ENCODE measurements at places on chromosomes 2 and 18. TPM values are rescaled to one million over a fixed set of nuclear protein-coding genes. Genes with fewer than 3 reads are reported as not detected.

- DNase-seq, result no peak
Measured at GRCh38 chr2:67854103-67854743, 208.6 kb downstream of the C1D start.

DNA sequence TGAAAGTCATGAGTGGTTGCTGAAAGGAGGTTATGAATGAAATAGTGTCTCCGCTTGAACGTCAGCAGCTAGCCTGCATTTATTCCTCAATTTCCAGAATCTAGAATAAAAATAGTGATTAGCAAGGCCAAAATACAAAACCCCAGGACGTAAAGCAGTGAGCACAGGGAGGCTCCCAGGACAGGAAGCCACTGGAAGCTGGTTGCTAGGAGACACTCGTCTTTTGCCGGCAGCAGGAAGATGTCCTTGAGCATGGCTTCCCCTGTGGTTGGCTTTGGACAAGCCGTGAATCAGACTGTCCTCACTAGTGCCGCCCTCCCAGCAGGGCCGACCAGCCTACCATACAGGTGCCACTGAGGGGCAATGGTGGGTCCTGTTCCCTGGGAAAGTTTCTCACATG lies 374.4 kb downstream of the MTX2 start:
- peak; percentile 39 for DNase-seq

DNA sequence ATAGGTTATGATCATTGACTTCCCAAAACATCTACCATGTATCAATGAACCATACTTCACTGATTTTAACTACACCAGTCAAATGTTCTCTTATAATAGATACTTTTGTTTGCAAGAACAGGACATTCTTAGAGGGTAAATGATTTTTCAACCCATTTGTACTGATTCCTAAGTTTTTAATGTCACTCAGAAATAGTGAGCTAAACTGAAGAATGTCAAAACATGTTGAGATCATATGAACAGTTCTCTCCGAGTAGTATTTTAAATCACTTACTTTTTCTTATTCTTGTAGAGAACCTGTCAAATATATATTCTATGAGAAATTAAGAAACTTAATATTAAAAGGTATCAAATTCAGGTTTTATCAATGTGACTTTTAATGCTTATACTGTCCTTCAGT lies 1362.9 kb upstream of the SLC39A10 start:
- DNase-seq, result no peak

GRCh38 chr2:112031473-112032223 lies 23.4 kb upstream of the TMEM87B start:
- DNase-seq, result peak; percentile 88

- DNase-seq, result no peak
Measured at GRCh38 chr2:75221862-75222261, 22.5 kb upstream of the TACR1 start.

DNA sequence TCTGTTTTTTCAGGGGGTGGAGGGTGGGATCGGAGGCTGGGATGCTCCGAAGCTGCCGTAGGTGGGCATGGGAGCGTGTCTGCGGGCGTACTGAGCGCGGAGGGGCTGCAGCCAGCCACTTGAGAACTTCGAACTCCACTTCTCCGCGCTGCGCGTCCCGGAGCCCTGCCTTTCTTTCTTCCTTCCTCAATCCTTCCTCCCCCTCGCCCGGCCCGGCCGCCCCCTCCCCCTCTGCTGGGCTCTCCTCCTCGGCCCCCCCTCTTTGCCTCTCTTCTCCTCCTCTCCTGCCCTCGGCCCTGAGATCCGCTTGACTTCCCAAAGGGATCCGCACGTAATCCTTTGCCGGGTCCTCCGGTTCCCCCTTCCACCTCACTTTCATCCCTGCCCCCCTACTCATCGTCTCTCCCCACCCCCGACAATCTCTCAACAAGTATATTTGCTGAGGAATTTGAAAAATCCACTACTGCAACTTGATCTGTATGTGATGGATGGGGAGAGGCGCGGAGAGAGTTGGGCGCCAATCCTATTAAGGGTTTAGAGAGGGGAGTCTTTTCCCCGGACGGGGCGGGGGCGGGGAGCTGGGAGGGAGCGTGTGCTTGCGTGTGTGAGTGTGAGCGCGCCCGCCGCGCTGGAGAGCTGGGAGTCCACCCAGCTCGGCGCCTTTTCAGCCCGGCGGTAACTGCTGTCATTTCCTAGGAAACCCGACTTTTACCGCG lies 1.1 kb downstream of the GLI2 start:
- no peak for DNase-seq

- DNase-seq, result peak; percentile 37
Measured at GRCh38 chr2:25043241-25043867, 1.5 kb downstream of the EFR3B start.

GRCh38 chr18:43405097-43405496 lies 127.8 kb upstream of the SYT4 start:
- no peak for DNase-seq

GRCh38 chr2:170465241-170465640 lies 249.9 kb upstream of the SP5 start:
- DNase-seq, result no peak

DNA sequence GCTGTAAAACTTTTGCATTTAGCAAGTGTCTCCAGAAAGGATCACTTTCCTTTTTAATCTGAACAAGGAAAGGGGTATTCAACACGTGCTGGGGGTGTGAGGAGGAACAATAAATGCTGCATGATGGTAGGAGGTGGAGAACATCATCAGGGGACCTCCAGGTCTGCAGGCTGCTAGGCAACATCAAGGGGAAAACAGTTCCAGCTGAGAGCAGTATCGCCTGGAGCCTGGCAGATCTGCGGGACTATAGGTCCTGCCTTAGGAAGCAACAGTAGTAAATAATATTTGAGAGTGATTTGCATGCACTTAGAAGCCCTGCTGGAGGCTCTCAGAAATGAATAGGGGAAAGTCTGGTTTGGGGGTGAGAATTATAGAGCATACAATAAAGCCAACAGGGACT lies 175.6 kb downstream of the SUCLG1 start:
- no peak for DNase-seq

DNA sequence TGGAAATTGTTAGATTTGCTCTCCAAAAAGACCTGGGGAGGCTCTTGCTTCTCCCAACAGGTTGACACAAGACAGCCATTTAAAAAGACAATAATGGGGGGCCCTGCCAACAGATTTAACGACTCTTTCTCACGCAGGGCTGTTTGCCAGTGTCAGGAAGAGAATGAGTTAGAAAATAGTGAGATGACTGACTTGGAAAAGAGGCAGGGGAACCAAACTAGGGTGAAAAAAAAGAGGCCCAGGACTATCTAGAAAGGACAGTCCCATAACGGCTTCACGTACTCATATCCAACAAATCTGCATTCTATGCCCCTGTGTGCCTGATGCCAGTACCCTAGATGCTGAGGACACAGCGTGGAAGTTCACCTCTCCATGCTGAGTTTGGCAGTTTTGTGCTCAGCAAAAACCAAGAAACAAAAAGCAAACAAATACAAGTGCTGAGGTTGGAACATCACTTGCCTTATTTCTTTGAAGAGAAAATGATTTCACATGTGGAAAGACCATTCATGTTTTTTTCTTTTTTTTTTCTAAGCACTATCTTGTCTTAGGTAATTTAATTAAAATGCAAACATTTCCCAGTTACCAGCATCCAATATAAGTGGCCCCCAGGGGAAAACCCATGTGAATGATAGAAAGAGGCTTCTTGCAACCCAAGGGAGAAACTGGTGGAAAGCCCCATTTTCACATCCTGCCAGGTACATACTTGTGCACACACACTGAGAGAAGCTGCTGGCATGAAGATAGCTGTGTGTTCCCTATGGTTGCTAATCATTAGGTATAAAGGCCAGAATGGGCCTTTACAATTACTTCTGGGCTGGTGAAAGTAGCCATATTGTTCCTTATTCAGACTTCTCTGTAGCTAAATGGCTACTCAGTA lies 10.6 kb upstream of the WIPF1 start:
- DNase-seq, result no peak

DNA sequence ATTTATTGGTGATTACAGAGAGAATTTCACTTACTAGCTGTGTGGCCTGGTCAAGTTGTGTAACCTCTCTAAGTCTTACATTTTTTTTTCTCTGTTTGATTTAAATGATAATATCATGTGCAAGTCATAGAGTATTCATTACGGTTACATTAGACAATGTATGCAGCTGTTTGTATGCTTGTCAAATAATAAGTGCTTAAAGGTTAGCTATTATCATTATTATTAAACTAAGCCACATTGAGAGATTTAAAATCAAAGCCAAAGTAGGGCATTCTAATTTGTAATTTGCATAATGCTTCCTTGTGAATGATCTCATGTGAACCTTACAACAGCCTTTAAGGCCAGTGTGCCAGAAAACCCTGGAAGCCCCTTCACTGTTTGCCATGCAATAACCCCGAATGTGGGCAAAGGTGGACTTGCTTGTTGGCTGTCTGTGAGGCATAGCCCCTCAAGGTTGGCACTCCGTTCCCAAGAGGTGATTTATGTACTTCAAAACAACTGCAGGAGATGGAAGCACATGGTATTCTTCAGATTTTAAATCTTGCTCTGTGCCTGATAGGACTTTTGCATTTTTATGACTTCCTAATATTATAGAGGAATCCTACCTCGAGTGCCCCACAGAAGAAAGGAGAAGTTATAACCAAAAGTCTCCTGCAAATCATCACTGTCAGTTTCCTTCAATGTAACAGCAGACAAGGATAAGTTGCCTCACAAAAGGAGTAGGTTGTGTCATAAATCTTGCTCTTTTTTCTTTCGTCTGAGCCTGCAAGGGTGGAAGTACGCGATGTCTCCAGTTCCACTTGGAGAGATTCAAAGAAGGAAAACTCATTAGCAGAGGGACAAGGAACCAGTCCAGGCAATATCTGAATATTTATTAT lies 272.0 kb downstream of the TGIF1 start:
- DNase-seq, result no peak

DNA sequence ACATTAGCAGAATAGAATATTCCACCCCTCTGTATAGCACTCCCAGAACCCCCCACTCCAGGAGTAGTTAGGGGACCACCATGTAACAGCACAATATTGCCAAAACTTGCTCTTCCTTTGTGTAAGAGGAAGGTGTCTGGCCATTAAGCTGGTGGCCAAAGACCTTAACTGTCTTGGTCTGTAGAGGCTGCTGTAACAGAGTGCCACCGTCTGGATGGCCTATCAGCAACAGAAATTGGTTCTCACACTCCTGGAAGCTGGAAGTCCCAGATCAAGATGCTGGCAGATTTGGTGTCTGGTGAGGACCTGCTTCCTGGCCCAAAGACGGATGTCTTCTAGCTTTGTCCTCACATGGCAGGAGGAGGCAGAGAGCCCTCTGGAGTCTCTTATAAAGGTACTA lies 61.6 kb upstream of the TGFA start:
- no peak for DNase-seq

DNA sequence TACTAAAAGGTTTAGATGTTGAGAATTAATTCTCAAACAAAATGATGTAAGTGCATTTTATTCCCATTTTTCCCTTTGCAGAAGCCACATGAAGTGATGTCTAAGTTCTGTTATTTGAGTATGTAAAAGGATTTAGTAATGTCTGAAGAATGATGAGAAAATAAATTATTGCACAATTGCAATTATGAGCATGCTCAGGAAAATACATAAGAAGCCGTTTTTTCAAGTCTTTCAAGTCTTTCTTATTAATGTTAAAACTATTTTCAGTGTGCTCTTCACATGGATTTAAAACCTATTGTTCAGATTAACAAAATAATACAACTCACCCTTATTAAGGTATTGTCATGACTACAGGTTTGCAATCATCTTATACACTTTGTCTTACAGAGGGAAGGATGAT lies 331.4 kb upstream of the NETO1 start:
- no peak for DNase-seq

DNA sequence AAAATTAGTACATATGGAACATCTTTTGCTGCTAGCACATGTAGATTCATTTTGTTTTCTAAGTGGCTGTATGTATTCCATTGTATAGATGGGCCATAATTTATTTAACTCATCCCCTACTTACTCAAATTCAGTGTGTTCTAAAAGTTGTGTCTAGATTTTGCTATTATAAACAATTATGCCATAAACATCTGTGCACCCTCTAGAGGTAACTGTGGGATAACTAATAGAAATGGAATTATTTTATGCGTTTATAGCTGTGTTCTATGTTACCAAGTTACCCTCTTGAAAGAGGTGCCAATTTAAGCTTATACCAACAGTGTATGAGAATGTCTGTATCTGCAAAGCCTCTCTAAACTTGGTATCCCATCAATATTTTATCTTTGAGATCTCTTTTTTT lies 100.4 kb downstream of the MMADHC start:
- DNase-seq, result peak; percentile 13

DNA sequence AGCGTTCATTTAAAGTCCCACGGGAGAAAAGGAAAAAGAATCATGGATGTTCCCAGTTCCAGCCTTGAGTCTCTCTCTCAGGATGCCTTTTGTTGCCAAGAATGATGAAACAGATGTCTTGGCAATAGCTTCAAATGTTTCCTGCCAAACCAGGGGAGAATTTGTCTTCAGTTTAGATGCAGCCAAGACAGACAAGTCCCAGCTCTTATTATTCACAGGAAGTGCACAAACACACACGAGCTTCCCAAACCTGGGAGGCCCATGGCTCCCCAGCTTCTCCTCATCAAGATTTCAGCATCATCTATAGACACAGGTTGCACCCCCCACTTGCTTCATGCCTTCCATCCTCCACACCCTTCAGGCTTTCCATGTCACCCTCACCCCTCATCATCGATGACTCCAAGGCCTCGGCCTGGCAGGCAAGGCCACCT lies 45.9 kb downstream of the HS1BP3 start:
- peak; percentile 74 for DNase-seq

GRCh38 chr2:234494361-234495250 lies 2.3 kb downstream of the ARL4C start:
- peak; percentile 46 for DNase-seq

- no peak for DNase-seq
Measured at GRCh38 chr18:43650426-43650825, 373.1 kb upstream of the SYT4 start.

GRCh38 chr2:187906021-187906420 lies 351.8 kb upstream of the TFPI start:
- no peak for DNase-seq

DNA sequence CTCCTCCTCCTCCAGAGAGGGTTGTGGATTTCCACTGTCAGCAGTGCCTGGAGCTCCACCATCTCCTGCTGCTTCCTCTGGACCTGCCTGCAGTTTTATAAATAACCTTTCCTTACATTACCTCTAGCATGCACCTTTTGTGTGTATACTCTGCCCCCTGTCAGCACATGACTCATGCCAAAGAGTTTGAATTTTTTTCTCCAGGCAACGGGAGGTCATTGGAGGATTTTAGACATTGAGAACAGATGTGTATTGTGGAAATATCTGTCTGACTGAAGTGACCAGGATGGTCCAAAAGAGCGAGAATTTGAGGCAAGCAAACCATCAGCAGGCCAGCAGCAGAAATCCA lies 31.7 kb downstream of the IL37 start:
- DNase-seq, result no peak

Gene NEURL3
- total RNA-seq, result not detected

Gene ABCB11
- 0.44 TPM for total RNA-seq

Gene SNTG2
- total RNA-seq, result not detected

Gene RAD51AP2
- not detected for total RNA-seq

Gene KIAA2012
- total RNA-seq, result not detected

Gene SLC5A7
- not detected for total RNA-seq

Gene FBXO15
- total RNA-seq, result not detected

Gene CPO
- not detected for total RNA-seq

Gene NOL4
- not detected for total RNA-seq
